ENCODE measurements at places on chromosomes 1 and 21. TPM values are rescaled to one million over a fixed set of nuclear protein-coding genes. Genes with fewer than 3 reads are reported as not detected.
A peak's percentile ranks its signal among the peaks of the same experiment; 100 is the strongest.

Gene SERPINC1
- total RNA-seq = 0.25 TPM

Gene WASF2
- total RNA-seq = 132 TPM

DNA sequence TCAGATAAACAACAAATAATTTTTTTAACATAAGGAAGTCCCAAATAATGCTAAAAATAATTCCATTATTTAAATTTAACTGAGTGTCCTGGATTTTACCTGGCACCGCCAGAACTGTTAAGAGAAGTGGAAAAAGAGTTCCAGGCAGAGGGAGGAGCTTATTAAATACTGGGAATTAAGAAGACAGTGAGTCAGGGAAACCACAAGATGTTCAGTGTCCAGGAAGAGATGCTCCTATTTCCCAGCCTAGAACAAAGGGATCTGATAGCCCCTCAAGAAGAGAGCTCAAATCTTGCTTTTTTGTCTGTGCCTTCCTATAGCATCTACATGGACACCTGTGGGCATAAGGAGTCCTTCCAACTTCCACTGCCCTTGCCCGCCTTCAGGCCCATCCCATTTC lies 85.9 kb downstream of the PGM1 start:
- peaks cover 2% of the 10 kb centered on the region for H3K27me3 ChIP-seq
- H3K36me3 ChIP-seq = no peaks in the 10 kb centered on the region
- no peak overlapping the region for H3K4me3 ChIP-seq
- no peak for DNase-seq
- no peaks in the 10 kb centered on the region for H3K4me1 ChIP-seq

DNA sequence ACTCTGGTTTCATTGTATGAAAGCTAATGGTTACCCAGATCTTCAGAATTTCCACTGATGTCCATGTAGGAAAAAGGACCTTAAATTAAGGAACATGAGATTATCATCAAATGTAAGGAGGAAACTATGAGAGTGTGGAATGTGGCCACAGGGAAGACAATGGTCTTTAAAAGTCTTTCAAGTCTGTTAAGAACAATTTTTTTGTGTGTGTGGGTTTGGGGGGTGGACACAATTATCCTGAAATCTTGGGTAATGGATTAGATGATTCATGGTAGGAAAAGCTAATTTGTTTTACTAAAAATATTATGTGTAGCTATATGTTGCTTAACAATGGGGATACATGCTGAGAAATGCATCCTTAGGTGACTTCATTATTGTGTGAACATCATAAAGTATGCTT lies 72.9 kb downstream of the PLA2G4A start:
- no peak overlapping the region for H3K4me3 ChIP-seq
- H3K27ac ChIP-seq = no peak overlapping the region
- peaks cover 13% of the 10 kb centered on the region for H3K4me1 ChIP-seq
- no peak for DNase-seq

DNA sequence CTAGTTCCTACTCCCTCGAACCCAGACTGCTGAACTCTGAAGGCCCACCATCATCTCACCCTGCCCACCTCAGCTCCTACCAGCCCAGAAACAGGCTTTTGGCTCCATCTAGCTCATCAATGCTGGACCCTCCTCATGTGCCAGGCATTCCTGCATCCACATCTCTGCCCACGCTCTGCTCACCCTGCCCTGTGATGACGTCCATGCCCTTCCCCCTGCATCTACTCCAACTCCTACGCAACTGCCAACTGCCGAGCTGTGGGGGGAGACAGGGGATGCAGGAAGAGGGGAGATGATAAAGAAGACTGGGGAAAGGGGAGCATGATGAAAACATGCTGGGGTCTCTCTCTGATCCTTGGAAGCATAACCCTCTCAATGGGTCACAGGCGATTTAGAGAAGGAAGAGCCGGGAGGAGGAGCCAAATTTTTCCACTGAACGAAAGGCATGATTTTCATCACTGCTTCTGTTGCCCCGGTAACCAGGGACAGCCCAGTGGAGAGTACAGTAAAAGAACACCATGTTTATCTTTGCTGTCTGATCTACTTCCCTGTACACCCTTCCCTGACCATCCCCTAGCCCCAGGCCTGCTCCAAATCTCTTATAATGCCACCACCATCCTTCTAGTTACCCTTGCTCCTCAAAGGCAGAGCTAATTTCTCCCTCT lies 44.3 kb downstream of the CD34 start:
- DNase-seq = peak; percentile 69
- H3K4me1 ChIP-seq = peaks cover 85% of the 10 kb centered on the region
- H3K27me3 ChIP-seq = no peaks in the 10 kb centered on the region
- H3K36me3 ChIP-seq = peaks cover 49% of the 10 kb centered on the region

- no peak overlapping the region for H3K27ac ChIP-seq
- no peaks in the 10 kb centered on the region for H3K27me3 ChIP-seq
- no peak overlapping the region for H3K4me3 ChIP-seq
- peak; percentile 88 for DNase-seq
Measured at GRCh38 chr21:36927719-36928117, 38.8 kb downstream of the HLCS start.

DNA sequence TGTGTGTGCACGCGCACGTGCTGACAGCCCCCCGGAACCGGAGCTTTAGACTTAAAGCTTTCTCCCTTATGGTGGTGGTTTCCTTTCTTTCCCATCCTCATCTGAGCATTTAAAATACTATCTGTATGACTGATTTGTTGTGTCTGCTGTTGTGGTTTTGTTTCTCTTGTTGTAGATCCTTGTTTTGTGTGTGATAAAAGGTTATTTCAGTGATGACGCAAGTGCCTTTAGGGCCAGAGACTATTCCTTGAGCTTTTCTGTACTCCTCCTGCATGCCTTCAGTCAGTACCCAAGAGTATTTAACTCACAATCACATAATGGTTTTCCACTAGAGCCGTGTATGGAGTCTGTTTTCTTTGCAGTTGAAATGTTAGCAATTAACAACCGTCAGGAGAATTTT lies 45.4 kb downstream of the LCA5L start:
- peaks cover 12% of the 10 kb centered on the region for H3K36me3 ChIP-seq
- H3K4me3 ChIP-seq = no peak overlapping the region
- H3K27me3 ChIP-seq = no peaks in the 10 kb centered on the region
- no peaks in the 10 kb centered on the region for H3K4me1 ChIP-seq
- DNase-seq = no peak

DNA sequence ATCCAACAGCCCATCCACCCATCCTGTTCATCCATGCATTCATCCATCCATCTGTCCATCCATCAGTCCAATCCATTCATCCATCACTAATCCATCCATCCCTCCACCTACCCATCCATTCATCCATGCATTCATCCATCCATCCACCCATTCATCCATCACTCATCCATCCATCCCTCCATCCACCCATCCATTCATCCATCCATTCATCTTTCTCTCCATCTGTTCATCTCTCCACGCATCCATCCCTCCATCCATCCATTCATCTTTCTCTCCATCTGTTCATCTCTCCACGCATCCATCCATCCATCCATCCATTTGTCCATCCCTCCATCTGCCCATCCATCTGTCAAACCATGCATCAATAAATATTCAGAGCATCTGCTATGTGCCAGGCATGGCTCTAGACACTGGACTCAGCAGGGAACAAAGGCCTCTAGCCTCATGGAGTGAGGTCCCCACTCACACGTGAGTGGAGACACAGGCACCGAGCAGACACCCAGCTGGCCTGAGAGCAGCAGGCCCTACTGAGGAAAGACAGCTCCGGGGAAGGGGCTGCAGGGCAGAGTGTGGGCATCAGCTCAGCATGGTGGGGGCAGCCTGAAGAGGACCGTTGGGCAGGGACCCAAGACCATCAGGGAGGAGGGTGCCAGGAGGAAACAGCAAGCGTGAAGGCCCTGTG lies 9.6 kb downstream of the KRTAP10-1 start:
- H3K27me3 ChIP-seq = no peaks in the 10 kb centered on the region
- H3K4me1 ChIP-seq = no peaks in the 10 kb centered on the region
- no peak overlapping the region for H3K4me3 ChIP-seq
- no peak overlapping the region for H3K27ac ChIP-seq

- no peak overlapping the region for H3K27ac ChIP-seq
- H3K36me3 ChIP-seq = no peaks in the 10 kb centered on the region
- H3K4me1 ChIP-seq = no peaks in the 10 kb centered on the region
- no peaks in the 10 kb centered on the region for H3K27me3 ChIP-seq
Measured at GRCh38 chr1:48947761-48948537, 171.3 kb upstream of the BEND5 start.

DNA sequence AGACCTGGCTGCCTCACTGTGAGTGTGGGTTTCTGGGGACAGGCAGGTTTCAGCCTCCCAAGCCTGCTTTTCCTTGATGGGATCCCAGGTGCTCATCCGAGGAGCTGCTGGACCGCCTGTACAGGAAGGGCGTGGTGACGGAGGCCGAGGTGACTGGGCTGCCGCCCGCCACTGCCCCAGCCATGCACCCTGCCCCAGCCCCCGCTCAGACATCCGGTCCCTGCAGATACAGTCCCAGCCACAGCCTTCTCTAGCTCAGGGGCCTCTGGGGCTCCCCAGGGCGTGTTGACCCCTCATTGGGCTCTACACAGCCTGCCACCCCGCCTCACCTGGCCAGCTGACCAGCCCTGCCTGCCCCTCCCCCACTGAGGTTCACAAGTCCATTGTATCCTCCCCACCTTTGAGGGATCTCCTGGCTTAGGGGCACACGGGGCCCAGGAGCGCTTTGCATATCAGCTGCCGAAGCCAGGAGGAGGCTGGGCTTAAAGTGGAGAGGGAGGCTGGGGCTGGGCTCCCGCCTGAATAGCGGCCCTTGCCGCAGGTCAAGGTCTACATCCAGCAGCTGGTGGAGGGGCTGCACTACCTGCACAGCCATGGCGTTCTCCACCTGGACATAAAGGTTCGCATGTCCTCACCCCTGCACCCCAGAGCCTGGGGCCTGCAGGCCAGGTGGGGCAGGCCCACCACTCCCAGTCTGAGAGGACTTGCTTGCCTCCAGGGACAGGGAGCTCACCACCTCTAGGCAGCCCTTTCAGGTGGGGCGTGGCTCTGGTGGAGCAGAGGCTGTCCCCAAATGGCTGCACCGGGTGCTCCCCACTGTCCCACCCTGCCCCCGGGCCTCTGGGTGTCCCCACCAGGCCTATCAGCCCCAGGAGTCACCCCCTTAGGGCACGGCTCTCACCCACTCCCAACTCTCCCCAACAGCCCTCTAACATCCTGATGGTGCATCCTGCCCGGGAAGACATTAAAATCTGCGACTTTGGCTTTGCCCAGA lies 38.5 kb downstream of the TRIM11 start:
- no peaks in the 10 kb centered on the region for H3K36me3 ChIP-seq
- no peaks in the 10 kb centered on the region for H3K4me1 ChIP-seq
- H3K27ac ChIP-seq = no peak overlapping the region
- no peak for DNase-seq

- H3K36me3 ChIP-seq = no peaks in the 10 kb centered on the region
- peaks cover 4% of the 10 kb centered on the region for H3K4me1 ChIP-seq
- no peak overlapping the region for H3K4me3 ChIP-seq
Measured at GRCh38 chr1:21005466-21006239, 171.0 kb downstream of the EIF4G3 start.

GRCh38 chr21:36542312-36543101 lies 62.6 kb upstream of the CLDN14 start:
- peaks cover 10% of the 10 kb centered on the region for H3K27me3 ChIP-seq
- no peak overlapping the region for H3K27ac ChIP-seq
- H3K4me1 ChIP-seq = no peaks in the 10 kb centered on the region
- no peaks in the 10 kb centered on the region for H3K36me3 ChIP-seq
- peak; percentile 17 for DNase-seq

- DNase-seq = no peak
- no peak overlapping the region for H3K27ac ChIP-seq
- H3K4me3 ChIP-seq = no peak overlapping the region
- peaks cover 63% of the 10 kb centered on the region for H3K4me1 ChIP-seq
- no peaks in the 10 kb centered on the region for H3K27me3 ChIP-seq
Measured at GRCh38 chr1:41687007-41687406, 202.5 kb upstream of the EDN2 start.

DNA sequence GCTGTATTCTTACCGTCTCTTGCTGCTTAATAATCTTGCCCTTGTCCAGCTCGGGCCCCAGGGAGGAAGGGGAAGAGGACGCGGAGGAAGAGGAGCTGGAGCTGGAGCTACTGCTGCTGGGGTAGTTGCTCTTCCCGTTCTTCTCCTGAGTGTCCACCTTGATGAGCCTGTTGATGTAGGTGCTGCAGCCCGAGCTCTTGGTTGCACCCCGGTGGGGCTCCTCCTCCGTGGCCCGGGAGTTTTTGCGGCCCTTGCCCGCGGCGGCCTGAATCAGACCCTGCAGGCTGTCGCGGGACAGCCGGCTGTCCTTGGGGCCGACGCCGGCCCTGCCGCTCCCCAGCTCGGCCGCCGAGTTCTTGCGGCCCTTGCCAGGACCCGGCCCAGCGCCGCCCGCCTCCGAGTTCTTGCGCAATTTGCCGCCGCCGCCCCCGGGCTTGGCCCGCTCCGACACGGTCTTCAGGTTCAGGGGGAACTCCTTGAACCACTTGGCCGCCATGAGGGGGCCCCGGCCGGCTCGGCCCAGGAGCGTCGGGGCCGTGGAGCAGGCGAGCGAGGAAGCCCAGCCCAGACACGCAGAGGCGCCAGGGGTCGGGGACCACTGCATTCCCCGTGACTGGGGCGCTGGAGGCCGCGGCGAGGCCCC lies 475 bp upstream of the TDRD10 start:
- H3K4me1 ChIP-seq = peaks cover 24% of the 10 kb centered on the region
- no peak overlapping the region for H3K4me3 ChIP-seq
- H3K36me3 ChIP-seq = no peaks in the 10 kb centered on the region
- H3K27me3 ChIP-seq = peaks cover 40% of the 10 kb centered on the region
- H3K27ac ChIP-seq = no peak overlapping the region

DNA sequence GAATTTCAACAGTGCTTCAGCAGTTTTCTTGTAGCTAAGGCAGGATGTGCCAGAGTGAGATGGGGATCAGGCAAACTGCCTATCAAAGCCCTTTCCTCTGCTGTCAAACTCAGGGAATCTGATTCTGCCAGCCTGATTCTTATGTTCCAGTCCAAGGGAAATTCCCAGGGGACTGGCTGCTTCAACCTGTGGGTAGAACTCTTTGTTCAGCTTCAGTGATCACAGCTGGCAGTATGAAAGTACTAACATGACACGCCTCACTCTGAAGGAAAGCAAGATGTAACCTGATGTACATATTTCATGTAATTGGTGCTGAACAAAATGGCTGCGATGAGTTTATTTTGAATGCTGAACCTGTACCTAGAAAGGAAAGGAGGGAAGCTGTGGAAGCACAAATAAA lies 40.1 kb upstream of the SLC5A9 start:
- no peak for DNase-seq
- H3K4me1 ChIP-seq = no peaks in the 10 kb centered on the region
- H3K27ac ChIP-seq = no peak overlapping the region
- no peaks in the 10 kb centered on the region for H3K36me3 ChIP-seq

GRCh38 chr1:110336300-110337039 lies 2.7 kb upstream of the RBM15 start:
- peak overlapping the region; percentile 68 for H3K4me3 ChIP-seq
- H3K4me1 ChIP-seq = peaks cover 24% of the 10 kb centered on the region
- H3K27ac ChIP-seq = peak overlapping the region; percentile 85
- H3K36me3 ChIP-seq = peaks cover 18% of the 10 kb centered on the region
- DNase-seq = no peak
